ENCODE measurements at places on chromosomes 7 and 10.

GRCh38 chr10:98800263-98800662 is 353.5 kb upstream of the HPS1 start:
- H3K36me3 ChIP-seq: no peaks in the 10 kb centered on the region
- no peak overlapping the region for H3K27ac ChIP-seq
- no peak for DNase-seq
- no peak overlapping the region for H3K4me3 ChIP-seq
- no peaks in the 10 kb centered on the region for H3K27me3 ChIP-seq

GRCh38 chr10:110512461-110513187 is 14.9 kb downstream of the DUSP5 start:
- no peaks in the 10 kb centered on the region for H3K4me1 ChIP-seq
- no peak overlapping the region for H3K4me3 ChIP-seq
- no peak for DNase-seq
- peaks cover 43% of the 10 kb centered on the region for H3K36me3 ChIP-seq

DNA sequence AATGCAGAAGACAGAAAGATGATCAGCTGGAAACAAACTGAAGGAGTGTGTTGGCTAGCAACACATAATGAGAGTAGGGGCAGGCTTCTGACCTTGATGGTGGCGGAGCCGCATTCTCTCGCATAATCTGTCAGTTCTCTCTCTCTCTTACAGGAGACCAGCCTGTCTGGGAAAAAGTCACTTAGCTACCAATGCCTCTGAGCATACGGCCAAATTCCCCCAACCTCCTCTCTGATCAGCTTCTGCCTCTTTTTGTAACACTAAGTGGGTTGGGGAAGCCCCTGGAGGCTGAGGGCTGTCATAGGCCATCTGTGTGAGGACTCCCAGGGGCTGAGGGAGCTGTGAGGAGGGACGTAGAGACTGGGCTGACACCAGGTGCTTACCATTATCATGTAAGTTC is 104.6 kb downstream of the HIPK2 start:
- DNase-seq: no peak
- H3K27me3 ChIP-seq: no peaks in the 10 kb centered on the region
- no peak overlapping the region for H3K27ac ChIP-seq

GRCh38 chr7:12625836-12626235 is 55.3 kb downstream of the SCIN start:
- no peaks in the 10 kb centered on the region for H3K4me1 ChIP-seq
- no peak overlapping the region for H3K4me3 ChIP-seq
- H3K36me3 ChIP-seq: no peaks in the 10 kb centered on the region
- H3K27me3 ChIP-seq: no peaks in the 10 kb centered on the region
- no peak overlapping the region for H3K27ac ChIP-seq
- DNase-seq: no peak

DNA sequence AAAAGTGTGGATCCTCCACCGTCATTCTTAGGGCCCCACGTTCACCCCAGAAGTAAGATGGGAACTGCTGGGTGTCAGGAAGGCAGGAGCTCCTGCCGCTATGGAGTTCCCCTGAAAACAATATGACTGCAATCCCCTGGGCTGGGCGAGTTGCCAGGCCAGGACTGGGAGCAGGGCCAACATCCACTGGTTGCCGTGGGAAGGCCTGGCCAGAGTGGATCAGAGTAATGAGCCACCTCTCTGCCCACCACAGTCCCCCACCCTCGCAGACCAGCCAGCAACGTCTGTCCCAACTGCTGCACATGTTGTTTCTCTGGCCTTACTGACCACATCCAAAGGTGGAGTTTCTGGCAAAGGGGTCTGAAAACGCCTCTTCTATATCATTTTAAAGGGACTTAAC is 86.6 kb downstream of the STRA8 start:
- no peaks in the 10 kb centered on the region for H3K36me3 ChIP-seq
- no peak overlapping the region for H3K4me3 ChIP-seq
- DNase-seq: no peak

GRCh38 chr7:31256506-31256905 is 84.0 kb downstream of the NEUROD6 start:
- no peak overlapping the region for H3K27ac ChIP-seq
- H3K4me3 ChIP-seq: no peak overlapping the region
- no peaks in the 10 kb centered on the region for H3K4me1 ChIP-seq

DNA sequence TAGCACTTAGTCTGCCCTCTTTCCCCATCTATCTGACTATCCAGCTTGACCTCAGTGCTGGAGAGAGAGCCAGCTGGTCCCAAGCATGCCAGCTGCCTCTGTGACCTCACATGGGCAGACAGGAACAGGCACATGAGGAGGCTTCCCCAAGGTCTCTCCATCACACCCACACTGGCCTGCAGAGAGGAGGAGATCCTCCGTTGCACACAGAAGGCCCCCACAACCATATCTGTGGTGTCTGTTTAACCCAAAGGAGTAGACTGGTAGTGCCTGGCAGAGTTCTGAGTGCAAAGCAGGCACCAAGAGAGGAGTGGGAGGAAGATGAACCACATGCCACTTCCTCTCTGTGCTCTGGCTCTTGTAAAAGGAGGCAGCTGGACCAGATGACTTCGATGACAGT is 4.8 kb upstream of the ANK3 start:
- H3K4me1 ChIP-seq: peaks cover 6% of the 10 kb centered on the region
- H3K36me3 ChIP-seq: no peaks in the 10 kb centered on the region
- H3K4me3 ChIP-seq: no peak overlapping the region
- no peak for DNase-seq

- no peak for DNase-seq
- H3K4me3 ChIP-seq: no peak overlapping the region
- peaks cover 13% of the 10 kb centered on the region for H3K4me1 ChIP-seq
- no peaks in the 10 kb centered on the region for H3K36me3 ChIP-seq
- no peak overlapping the region for H3K27ac ChIP-seq
These were observed 41.1 kb upstream of the KDM7A start for GRCh38 chr7:140217750-140218501.

- H3K4me1 ChIP-seq: no peaks in the 10 kb centered on the region
- no peak for DNase-seq
- no peak overlapping the region for H3K4me3 ChIP-seq
- no peaks in the 10 kb centered on the region for H3K27me3 ChIP-seq
- H3K27ac ChIP-seq: no peak overlapping the region
These were observed 72.5 kb upstream of the TPK1 start for GRCh38 chr7:144908324-144908723.

DNA sequence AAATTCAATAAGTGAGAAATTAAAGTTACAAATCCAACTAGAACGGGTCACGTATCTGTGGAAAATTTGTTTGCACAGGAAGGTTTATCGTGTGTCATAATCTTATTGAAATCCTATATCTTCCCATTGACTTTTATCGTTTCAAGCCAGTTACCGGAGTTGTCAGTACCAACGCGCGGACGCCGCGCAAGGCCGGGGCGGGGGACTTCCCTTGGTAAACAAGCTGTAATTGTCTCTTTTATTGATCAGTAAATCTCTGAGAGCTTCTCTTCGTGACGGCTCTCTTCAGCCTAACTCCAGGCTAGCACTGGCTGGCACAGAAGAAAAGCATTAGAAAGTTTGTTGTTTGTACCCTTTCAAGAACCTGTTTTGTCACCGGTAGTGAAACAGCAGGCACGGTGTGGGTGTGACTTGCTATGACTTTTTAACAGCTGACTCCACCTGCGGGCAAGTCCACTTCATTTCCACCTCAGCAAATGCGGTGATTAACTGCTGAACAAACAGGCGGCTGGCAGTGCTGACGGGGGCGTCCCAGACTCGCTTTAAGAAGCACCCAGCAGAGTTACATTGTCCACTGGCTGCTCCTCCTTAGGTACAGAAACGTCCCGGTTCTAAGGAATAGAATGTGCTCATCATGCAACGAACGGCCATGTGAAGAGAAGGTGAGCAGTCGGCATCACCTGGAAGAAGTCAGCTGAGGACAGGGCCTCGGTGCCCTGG is 215.8 kb downstream of the MAD1L1 start:
- no peaks in the 10 kb centered on the region for H3K27me3 ChIP-seq
- no peak for DNase-seq
- no peak overlapping the region for H3K27ac ChIP-seq
- H3K4me3 ChIP-seq: no peak overlapping the region
- H3K4me1 ChIP-seq: no peaks in the 10 kb centered on the region
- H3K36me3 ChIP-seq: no peaks in the 10 kb centered on the region

GRCh38 chr10:5490032-5490431 is 9.3 kb downstream of the CALML5 start:
- DNase-seq: no peak
- H3K36me3 ChIP-seq: no peaks in the 10 kb centered on the region
- H3K4me1 ChIP-seq: no peaks in the 10 kb centered on the region
- H3K27me3 ChIP-seq: no peaks in the 10 kb centered on the region

DNA sequence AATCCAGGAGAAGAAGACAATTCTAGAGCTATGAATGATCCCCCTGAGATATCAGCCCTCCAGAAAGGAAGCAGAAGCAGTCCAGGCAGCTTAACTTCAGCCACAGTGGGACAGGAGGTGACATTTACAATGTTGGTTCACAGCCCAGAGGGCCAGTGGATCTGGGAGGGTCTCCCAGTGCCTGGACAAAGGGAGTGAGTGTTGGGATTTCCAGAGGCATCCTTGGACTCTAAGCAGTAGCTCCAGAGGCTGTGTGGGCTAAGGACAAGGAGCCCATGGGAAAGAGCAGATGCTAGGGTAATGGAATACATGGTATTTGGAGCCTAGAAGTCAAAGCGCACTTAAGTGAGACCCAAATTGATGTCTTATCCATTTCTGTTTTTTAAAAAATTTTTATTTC is 97.4 kb upstream of the NUPR2 start:
- H3K27ac ChIP-seq: no peak overlapping the region
- no peak overlapping the region for H3K4me3 ChIP-seq
- no peaks in the 10 kb centered on the region for H3K27me3 ChIP-seq
- H3K4me1 ChIP-seq: no peaks in the 10 kb centered on the region

GRCh38 chr7:120360918-120361317 is 87.9 kb downstream of the KCND2 start:
- H3K4me1 ChIP-seq: no peaks in the 10 kb centered on the region
- no peaks in the 10 kb centered on the region for H3K36me3 ChIP-seq
- no peak overlapping the region for H3K4me3 ChIP-seq

DNA sequence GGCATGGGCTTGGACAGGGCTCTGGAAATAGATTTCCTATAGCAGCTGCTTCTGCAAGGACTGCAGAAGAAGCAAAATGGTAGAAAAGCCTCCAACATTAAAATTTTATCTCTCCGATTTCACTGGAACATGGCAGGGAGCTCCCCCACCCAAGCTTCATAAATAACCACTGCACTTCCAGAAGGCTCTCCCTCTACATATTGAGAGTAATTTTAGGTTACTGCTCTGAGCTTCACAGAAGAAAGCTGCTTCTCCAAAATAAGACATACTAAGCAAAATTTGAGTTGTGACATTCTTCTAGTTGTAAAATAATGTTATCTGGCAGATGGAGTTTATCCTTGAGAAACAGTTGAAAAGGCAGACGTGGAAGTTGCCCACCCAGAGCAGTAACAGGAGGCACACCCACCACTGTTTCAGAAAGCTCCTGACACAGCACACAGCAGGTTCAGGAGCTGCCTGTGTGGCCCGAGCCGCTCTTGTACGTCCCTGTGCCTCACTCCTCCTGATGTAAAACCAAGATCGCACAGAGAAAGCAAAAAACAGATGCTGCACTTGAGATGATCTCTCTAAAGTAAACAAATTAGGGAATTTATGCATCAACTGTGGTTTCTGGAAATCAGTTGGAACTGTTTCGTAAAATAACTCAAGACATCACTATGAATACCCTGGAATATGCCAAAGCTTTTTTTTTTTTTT is 621.0 kb downstream of the PARD3 start:
- no peaks in the 10 kb centered on the region for H3K36me3 ChIP-seq
- H3K4me3 ChIP-seq: no peak overlapping the region
- no peaks in the 10 kb centered on the region for H3K4me1 ChIP-seq
- no peak overlapping the region for H3K27ac ChIP-seq

DNA sequence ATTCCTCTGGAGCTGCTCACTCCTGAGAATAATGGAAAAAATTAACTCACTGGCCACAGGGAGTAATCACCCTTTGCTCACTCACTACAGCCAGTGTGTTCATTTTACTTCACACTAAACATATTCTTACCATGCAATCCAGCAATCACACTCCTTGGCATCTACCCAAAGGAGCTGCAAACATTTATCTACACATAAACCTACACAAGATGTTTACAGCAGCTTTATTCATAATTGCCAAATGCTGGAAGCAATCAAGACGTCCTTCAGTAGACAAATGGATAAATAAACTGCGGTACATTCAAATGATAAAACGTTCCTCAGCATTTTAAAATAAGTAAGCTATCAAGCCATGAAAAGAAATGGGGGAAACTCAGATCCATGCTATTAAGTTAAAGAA is 34.2 kb upstream of the POM121L12 start:
- H3K27me3 ChIP-seq: no peaks in the 10 kb centered on the region
- no peak overlapping the region for H3K4me3 ChIP-seq
- H3K27ac ChIP-seq: no peak overlapping the region

GRCh38 chr10:127194599-127194998 is 1.8 kb downstream of the INSYN2A start:
- H3K4me3 ChIP-seq: no peak overlapping the region
- no peaks in the 10 kb centered on the region for H3K27me3 ChIP-seq
- no peak overlapping the region for H3K27ac ChIP-seq
- no peaks in the 10 kb centered on the region for H3K36me3 ChIP-seq
- H3K4me1 ChIP-seq: no peaks in the 10 kb centered on the region
- DNase-seq: no peak

GRCh38 chr7:158588085-158588877 is 658 bp upstream of the PTPRN2 start:
- no peak for DNase-seq
- no peaks in the 10 kb centered on the region for H3K36me3 ChIP-seq
- H3K4me3 ChIP-seq: no peak overlapping the region
- H3K27me3 ChIP-seq: peaks cover 28% of the 10 kb centered on the region
- peaks cover 14% of the 10 kb centered on the region for H3K4me1 ChIP-seq

DNA sequence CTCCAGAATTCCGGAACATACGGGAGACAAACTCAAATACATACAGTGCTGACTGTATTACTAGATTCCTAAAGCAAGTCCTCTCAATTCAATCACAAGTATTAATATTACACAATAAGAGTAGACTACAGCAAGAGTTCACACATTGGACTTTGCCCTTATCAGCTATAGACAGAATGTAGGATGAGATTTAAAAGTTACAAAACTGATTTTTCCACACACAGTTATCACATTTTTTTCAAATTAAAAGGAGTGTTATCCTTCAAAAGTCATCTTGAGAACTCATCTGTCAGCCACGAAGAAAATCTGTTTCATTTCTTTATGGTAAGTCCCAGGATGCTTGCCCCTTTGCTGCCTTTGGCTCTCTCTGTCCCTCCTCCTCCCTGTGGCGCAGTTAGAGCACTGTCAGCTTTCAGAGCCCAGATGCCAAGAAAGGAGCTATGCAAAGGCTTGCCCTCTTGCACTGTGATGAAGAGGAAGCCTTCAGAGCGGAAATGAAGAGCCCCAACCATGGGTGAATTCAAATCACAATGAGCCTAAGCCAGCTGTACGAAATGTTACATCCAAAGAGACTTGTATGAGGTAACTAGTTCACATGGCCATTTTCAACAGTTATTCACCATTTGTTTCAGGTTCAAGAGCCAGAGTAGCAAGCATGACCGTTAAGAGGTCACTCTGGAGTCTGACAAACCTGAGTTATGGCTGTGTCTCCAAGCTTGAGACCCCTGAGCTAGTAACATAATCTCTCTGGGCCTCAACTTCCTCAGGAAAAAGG is 10.7 kb downstream of the NCOA4 start:
- no peak for DNase-seq
- H3K27ac ChIP-seq: no peak overlapping the region
- no peak overlapping the region for H3K4me3 ChIP-seq
- peaks cover 66% of the 10 kb centered on the region for H3K4me1 ChIP-seq
- H3K27me3 ChIP-seq: no peaks in the 10 kb centered on the region
